ENCODE measurements at places on chromosomes 16 and 17. TPM values are rescaled to one million over a fixed set of nuclear protein-coding genes. Genes with fewer than 3 reads are reported as not detected.

Gene CCR7
- 302 TPM for total RNA-seq

Gene TBC1D3E
- total RNA-seq = not detected

Gene CPHXL2
- total RNA-seq = not detected

Gene SCGB1C2
- not detected for total RNA-seq

Gene CD300E
- total RNA-seq = not detected

Gene PIPOX
- total RNA-seq = 3.0 TPM

Gene TNFRSF13B
- not detected for total RNA-seq

Gene PLA2G10
- not detected for total RNA-seq

Gene ADGRG3
- not detected for total RNA-seq

Gene SLC13A2
- not detected for total RNA-seq

Gene KCNH6
- total RNA-seq = not detected

Gene C16orf89
- total RNA-seq = not detected
